ENCODE measurements at places on chromosomes 11 and 22.

DNA sequence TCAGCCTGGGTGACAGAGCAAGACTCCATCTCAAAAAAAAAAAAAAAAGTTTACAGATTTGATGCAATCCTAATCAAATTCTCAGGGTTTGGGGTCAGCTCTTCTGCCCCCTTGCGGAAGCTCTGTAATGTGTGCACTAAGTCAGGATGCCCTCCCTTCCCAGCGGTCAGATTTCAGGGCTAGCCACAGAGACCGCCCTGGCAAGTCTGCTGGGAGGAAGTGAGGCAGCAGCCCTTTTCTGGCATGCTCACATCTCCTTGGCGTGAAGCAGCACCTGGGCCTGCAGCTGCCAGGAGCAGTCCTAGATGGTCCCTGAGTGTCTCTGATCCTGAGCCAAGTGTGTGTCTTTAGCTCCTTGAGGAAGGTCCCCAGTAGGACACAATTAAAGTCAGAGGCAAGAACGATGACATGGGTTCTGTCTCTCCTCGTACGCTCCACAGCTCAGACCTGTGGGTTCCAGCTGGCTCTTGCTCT lies 10.9 kb upstream of the APOBEC3C start:
- peak; percentile 62 for DNase-seq

GRCh38 chr11:95764267-95764898 lies 25.2 kb downstream of the FAM76B start:
- no peak for DNase-seq

GRCh38 chr22:23110190-23110921 lies 31.4 kb downstream of the RSPH14 start:
- no peak for DNase-seq

- DNase-seq: no peak
Observed at GRCh38 chr11:8374716-8375115, 111.0 kb upstream of the LMO1 start.

DNA sequence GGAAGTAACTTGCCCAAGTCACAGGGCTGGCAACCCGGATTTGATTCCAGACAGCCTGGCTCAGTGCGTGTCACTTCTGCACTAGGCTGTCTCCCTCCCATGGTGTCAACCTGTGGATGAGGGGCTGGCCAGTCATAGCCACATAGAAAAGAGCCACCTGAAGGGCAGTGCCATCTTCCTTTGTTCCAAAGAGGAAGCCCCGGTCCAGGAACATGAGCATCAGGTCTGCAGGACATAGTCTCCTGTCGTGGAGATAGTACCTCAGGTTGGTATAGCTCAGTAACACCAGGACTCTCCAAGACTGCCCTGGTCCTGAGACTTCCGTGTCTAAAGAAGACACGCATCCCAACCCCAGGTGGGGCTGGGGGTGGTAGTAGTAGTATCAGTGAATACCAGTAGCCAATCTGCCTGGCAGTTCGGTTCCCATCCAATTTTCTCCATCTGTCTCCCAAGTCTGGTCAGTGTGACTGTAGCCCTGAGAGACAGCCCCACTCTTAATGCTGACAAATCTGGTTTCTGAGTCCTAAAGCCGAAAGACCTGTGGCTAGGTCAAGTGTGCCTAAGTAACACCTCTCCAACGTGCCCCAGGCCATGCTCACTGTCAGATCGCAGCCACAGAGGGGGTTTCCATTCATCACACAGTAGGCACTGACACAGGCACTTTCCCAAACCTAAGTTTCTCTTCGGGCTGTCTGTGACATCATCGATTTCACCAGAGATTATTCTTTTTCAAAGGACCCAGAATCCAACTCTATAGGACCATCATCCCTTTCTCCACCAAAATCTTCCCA lies 33.1 kb downstream of the C11orf58 start:
- DNase-seq: no peak

- no peak for DNase-seq
Observed at GRCh38 chr22:42056757-42057511, 13.7 kb downstream of the NAGA start.

DNA sequence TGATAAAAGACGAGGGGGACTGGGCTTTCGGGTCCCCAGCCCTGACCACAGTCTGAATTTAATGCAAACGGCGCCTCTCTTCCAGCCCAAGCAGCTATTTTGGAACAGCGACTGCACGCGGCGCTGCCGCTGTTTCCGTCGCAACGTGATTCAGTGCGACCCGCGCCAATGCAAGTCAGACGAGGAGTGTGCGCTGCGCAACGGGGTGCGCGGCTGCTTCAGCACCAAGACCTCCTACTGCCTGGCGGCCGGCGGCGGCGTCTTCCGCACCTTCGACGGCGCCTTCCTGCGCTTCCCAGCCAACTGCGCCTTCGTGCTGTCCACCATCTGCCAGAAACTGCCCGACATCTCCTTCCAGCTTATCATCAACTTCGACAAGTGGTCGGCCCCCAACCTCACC lies 56.7 kb downstream of the TECTA start:
- no peak for DNase-seq

DNA sequence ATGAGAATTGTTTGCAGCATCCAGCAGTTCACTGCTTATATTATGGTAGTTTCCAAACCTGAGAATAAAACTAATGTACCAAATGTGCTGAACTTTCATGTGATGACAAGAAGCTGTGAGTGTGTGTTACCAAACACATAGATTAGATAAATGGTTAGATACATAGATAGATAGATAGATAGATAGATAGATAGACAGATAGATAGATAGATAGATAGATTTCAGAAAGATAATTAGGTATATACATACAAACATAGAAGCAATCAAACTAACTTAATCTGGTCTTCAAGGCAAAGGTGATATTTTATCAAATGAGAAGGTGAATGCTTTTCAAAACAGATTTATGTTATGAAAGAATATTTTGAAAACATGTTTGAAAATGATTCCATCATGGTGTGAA lies 147.3 kb upstream of the C11orf58 start:
- DNase-seq: no peak

GRCh38 chr11:134632347-134633119 lies 220.5 kb upstream of the B3GAT1 start:
- no peak for DNase-seq

GRCh38 chr22:45218976-45219375 lies 21.7 kb downstream of the KIAA0930 start:
- DNase-seq: no peak

- no peak for DNase-seq
Observed at GRCh38 chr11:41458641-41459040, 811 bp downstream of the LRRC4C start.

- no peak for DNase-seq
Observed at GRCh38 chr11:554428-555226, 5.9 kb downstream of the LMNTD2 start.

- no peak for DNase-seq
Observed at GRCh38 chr22:24379536-24379935, 47.9 kb upstream of the ADORA2A start.

GRCh38 chr22:45228401-45228754 lies 12.3 kb downstream of the KIAA0930 start:
- no peak for DNase-seq

DNA sequence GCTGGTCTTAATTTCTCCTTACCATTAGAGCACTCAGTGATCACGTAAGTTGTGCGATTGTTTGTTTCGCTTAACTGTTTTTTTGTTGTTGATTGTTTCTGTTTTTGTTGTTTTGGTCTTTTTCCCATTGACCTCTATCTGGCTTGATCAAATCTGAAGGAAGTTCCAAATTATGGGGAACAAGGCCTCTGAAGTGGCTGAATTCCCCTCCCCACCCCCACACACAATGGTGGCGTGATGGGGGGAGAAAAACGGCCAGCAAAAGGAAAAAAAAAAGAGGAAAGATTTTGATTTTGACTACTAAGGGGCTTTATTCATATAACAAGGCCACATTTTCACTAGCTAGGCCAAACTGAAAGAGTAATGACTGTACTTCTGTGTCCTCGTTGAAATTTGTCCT lies 53.6 kb downstream of the OSBPL5 start:
- DNase-seq: no peak

DNA sequence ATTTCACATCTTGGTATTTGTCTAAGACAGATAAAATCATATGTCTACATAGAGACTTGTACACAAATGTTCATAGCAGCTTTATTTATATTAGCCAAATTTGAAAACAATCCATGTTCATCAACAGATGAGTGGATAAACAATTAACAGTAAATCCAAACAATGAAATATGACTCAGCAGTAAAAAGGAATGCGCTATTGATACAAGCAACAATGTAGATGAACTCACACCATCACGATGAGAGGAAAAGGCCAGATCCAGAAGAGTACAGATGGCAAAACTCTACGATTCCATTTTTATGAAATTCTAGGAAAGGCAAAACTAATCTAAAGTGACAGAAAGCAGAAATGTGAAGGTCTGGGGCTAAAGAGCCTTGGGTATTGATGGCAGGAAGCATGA lies 384.3 kb downstream of the NTM start:
- no peak for DNase-seq

GRCh38 chr11:119594639-119595249 lies 134.3 kb downstream of the NECTIN1 start:
- no peak for DNase-seq

DNA sequence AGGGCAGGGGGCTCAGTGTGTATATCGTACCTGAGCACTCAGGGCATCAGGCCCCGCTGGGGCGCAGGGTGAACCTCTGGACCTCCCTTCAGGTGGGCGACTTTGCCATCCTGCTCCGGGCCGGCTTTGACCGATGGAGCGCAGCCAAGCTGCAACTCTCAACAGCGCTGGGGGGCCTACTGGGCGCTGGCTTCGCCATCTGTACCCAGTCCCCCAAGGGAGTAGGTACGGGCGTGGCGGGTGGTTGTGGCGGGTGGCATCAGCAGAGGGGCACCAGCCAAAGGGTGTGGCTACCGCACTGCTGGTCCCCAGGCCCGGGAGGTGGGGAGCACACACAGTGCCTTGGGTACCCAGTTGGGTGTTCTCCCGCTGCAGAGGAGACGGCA lies 6.3 kb downstream of the SLC39A13 start:
- no peak for DNase-seq

DNA sequence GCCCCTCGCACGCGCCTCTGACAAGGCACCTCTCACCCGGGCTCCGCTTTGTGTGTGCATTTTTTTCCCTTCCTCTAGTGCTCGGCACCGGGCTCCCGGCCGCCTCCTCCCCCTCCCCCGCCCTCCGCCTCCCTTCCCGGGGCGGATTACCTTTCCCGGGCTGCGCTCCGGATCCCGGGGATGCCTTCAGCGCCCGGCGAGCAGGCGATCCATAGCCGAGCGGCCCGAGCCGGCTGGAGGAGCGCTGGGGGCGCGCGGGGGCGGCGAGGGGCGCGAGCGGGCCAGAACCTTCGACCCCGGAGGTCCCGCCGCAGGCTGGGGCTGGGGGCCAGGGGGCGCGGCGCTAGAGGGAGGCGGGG lies 282 bp downstream of the MPPED2 start:
- DNase-seq: peak; percentile 43

DNA sequence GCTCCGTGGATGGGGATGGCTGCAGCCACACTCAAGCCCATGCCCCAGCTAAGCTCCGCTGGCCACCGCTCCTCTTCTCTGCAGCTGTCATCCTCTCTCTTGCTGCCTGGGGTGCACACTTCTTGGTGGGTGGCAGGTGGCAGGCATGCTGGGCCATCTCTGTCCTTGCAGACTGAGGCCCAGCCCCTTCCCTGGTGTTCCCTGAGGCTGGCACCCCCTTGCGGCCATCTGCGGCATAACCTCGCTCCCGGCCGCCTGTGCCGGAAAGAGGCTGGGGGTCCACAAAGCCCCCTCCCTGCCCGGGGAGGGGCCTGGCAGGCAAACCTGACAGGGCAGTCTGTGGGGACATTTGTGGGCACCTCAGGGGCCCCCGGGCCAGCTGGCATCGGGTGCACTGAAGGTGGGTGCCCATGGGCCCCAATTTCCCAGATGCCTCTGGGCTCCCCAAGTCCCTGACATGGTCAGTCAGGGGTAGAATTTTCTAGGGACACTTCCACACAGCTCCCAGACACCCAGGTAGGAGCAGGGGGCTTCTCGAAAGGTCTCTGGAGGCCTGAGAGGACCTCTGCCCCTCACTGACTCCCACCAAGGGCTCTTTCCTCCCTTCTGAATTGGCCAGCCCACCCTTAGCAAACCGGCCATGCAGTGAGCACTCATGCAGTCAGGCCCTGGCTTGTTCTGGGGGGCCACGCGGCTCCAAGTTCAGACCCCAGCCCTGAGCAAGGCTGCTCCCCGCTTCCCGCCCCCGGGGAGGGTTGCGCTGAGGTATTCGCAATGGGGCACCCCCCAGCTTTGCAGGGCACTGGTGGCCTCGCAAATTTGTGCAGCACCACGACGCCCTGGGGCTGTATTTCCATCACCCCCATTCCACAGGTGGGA lies 23.5 kb upstream of the TH start:
- DNase-seq: peak; percentile 84

DNA sequence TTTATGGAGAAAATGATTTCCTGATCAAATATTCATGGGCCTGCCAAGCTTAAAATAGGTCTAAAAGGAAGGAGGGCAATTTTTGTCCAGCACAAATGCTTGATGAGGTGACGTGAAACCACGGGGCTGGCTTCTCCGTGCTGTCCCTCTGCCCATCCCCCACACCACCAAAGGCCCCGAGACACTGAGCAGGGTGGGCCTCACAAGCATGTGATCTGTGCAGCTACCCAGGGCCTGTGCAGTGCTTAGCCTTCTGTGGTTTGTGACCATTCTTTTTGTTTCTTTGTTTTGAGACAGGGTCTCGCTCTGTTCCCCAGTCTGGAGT lies 94.8 kb upstream of the RTL6 start:
- DNase-seq: no peak

DNA sequence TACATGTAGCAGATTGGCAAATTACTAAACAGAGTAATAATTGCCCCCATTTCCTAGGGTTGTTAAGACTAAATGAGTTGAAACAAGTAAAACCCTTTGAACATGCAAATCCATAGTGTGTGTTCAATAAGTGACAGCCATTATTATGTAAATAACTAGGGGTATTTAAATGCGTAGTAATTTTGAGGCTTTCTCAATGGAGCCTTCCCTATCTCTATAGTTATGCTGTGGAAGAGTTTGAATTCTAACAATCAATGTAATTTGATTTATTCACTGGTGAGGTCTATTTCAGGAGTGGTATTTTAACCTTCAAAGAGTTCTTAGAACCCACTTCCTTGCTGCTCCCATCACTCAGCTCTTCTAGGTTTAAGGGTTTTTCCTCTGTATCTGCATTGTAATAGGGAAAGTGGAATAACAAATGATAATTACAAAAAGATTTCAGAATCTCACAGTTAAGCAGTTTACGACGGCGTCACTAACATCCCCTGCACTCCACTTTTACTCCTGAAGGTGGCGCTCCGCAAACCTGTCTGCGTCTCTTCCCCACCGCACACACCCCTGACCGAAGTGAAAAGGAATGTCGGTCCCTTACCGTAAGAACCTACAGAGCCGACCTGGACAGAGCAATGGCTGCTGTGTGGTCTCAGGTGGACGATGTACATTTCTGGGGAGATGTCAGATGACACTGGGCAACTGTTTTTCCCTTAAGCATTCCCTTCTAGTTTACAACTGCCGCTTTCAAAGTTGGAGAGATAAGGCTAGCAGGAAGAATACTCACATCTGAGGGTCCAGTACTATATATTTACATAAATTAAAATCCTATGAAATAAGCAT lies 80.8 kb downstream of the ZC3H12C start:
- DNase-seq: peak; percentile 56

Measured in mesothelial cell of epicardium (in vitro differentiated cells).